ENCODE measurements at places on chromosomes 12 and 14. TPM values are rescaled to one million over a fixed set of nuclear protein-coding genes. Genes with fewer than 3 reads are reported as not detected.
A peak's percentile ranks its signal among the peaks of the same experiment; 100 is the strongest.

- peaks cover 14% of the 10 kb centered on the region for H3K27me3 ChIP-seq
- H3K27ac ChIP-seq = peak overlapping the region; percentile 72
- no peaks in the 10 kb centered on the region for H3K36me3 ChIP-seq
- H3K4me3 ChIP-seq = no peak overlapping the region
- H3K4me1 ChIP-seq = peaks cover 6% of the 10 kb centered on the region
- no peak for DNase-seq
Measured at GRCh38 chr14:96038558-96038919, 623 bp upstream of the C14orf132 start.

COX14 gene
- 89.4 TPM for total RNA-seq

- H3K36me3 ChIP-seq = no peaks in the 10 kb centered on the region
- peak overlapping the region; percentile 78 for H3K4me3 ChIP-seq
- H3K27ac ChIP-seq = peak overlapping the region; percentile 75
Measured at GRCh38 chr12:112381406-112381882, 787 bp downstream of the HECTD4 start.

G2E3 gene
- 14.0 TPM for total RNA-seq

- no peak overlapping the region for H3K4me3 ChIP-seq
- peaks cover 20% of the 10 kb centered on the region for H3K4me1 ChIP-seq
- H3K27ac ChIP-seq = no peak overlapping the region
- no peaks in the 10 kb centered on the region for H3K36me3 ChIP-seq
Measured at GRCh38 chr12:94614288-94614721, 36.1 kb downstream of the TMCC3 start.

Data from adrenal gland (tissue), 19 donors.